Smooth muscle cell of bladder (primary cell): ENCODE measurements at places on chromosomes 5 and 9. TPM values are rescaled to one million over a fixed set of nuclear protein-coding genes. Genes with fewer than 3 reads are reported as not detected.

Gene IRX1
- 0.09 TPM in 1 of 2 replicates, not detected in the other for total RNA-seq

Gene SELENOP
- 98.6 and 131 TPM in 2 replicates for total RNA-seq

Gene SNCAIP
- 14.2 and 19.4 TPM in 2 replicates for total RNA-seq

Gene GFI1B
- total RNA-seq: not detected in 2 replicates

Gene PCDHB10
- 0.28 and 0.71 TPM in 2 replicates for total RNA-seq

Gene AQP3
- total RNA-seq: 5.7 and 12.2 TPM in 2 replicates

Gene SPINK13
- 2.4 and 4.5 TPM in 2 replicates for total RNA-seq

Gene ROPN1L
- 0.28 and 0.57 TPM in 2 replicates for total RNA-seq

Gene TYRP1
- 1.7 and 2.1 TPM in 2 replicates for total RNA-seq

Gene PDE6A
- under 0.01 TPM in 1 of 2 replicates, not detected in the other for total RNA-seq

Gene PCDHAC1
- 0.14 and 0.18 TPM in 2 replicates for total RNA-seq
